ENCODE measurements at places on chromosomes 11 and 22.

GRCh38 chr11:87256694-87257340 is 219.1 kb downstream of the TMEM135 start:
- no peak for DNase-seq

DNA sequence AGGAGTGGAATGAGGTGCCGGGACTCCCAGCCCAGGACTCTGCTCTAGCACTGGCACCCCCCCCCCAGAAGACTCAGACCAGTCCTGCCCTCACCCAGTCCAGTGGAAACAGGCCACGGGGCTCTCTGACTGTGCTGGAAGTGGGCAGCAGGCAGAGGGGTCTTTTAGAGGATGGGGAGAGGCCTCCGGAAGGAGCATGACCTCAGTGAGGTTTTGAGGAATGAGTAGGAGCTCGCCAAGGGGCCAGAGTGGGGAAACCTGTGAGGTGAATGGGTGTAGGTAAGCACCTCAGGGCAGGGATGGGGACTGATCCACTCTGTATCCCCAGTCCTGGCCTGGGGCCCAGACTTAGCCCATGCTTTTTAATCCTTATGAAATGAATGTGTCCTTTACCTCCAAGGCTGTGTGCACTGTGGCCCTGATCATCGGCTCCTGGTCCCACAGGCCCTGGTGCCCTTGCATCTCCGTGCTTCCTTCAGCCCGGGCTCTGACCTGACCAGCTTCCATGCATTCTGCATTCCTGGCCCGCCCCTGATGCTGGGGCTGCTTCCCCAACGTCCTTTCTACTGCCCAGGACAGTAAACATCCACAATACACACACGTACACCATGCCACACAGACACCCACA is 24.4 kb upstream of the RFPL3 start:
- no peak for DNase-seq

DNA sequence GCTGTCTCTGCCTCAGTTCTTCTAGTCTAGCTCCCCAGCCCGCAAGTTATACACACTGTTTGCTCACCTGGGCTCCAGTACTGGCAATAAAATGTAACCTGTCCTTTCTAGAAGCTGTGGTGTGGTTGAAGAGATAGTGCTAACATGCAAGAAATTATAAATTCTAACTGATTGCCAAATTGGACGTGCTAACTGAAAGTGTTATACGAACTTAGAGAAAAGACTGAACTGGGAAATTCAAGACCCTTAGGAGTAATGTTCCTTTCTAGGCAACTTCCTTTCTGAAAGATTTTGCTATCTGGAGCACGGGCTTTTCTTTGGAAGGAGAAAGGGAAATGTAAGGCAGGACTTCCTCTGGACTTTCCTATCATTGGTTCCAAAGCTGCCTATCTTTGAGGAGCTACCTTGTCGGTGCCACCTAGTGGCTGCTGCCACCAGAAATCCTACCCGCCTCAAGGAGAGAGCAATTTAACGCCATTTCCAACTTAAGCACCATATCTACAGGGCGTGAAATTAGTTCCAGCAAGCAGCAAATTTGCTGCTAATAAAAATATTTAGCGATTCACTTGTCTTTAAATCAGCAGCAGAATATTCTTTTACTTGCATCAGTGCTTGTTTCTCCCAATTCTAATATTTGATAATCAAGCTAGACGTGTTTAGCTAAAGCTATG is 12.7 kb upstream of the TMEM218 start:
- DNase-seq = peak; percentile 12

DNA sequence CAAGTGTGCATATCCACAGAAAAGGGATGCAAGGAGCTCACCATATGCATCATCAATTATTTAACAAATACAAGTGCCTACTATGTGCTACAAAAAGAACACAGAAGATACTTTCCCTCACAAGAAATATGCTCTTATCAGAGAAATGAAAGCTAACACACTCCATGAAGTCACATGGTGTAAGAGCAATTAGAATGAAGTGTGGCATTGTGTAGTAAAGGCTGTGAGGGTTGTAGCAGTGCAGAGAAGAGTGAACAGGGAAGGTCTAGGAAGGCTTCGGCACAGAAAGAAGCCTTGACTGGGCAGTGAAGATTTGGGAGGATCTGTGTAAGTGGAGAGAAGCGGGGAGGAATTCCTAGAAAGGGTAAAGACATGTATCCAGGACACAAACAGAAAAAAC is 22.5 kb downstream of the PPP2R1B start:
- no peak for DNase-seq

DNA sequence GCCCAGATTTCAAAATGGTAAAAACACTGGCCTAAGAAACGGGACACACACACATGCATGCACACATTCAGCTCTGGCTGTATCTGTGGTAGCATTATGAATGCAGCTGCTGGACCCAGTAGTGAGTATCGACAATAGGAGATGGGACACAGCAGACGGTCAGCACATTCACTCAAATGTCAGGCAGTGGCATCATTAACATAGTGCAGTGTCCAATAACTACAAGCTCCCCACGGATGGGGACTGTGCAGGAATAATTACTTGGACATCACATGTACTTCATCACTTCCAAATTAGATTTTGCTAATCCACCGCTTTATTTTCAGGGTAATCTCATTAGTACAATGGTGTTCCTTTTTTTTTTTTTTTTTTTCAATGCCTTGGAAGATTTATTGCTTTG is 109.5 kb downstream of the FANCF start:
- DNase-seq = no peak
